ENCODE measurements at places on chromosomes 2 and 18. TPM values are rescaled to one million over a fixed set of nuclear protein-coding genes. Genes with fewer than 3 reads are reported as not detected.
A peak's percentile ranks its signal among the peaks of the same experiment; 100 is the strongest.

BBS5 gene
- 9.0 TPM for total RNA-seq

HTR2B gene
- total RNA-seq: not detected

HOXD13 gene
- total RNA-seq: not detected

SLC19A3 gene
- total RNA-seq: not detected

ZNF513 gene
- total RNA-seq: 14.8 TPM

IL1RN gene
- 0.39 TPM for total RNA-seq

PSMA8 gene
- not detected for total RNA-seq

FAM117B gene
- 2.4 TPM for total RNA-seq

NAT8 gene
- total RNA-seq: not detected

GRCh38 chr2:179622112-179622511 lies 239.3 kb downstream of the ZNF385B start:
- no peak overlapping the region for H3K27ac ChIP-seq
- H3K36me3 ChIP-seq: no peaks in the 10 kb centered on the region
- H3K4me1 ChIP-seq: peaks cover 4% of the 10 kb centered on the region
- H3K27me3 ChIP-seq: no peaks in the 10 kb centered on the region
- no peak for DNase-seq

MTCL1 gene
- 11.6 TPM for total RNA-seq

- H3K4me3 ChIP-seq: no peak overlapping the region
- H3K36me3 ChIP-seq: no peaks in the 10 kb centered on the region
- peak overlapping the region; percentile 82 for H3K27ac ChIP-seq
- DNase-seq: peak; percentile 93
Observed at GRCh38 chr2:234863043-234863934, 88.5 kb upstream of the SH3BP4 start.

FSIP2 gene
- 0.20 TPM for total RNA-seq

- peaks cover 12% of the 10 kb centered on the region for H3K4me1 ChIP-seq
- peaks cover 27% of the 10 kb centered on the region for H3K36me3 ChIP-seq
- peak overlapping the region; percentile 35 for H3K27ac ChIP-seq
Observed at GRCh38 chr2:199370150-199370780, 87.5 kb downstream of the SATB2 start.

- H3K27me3 ChIP-seq: no peaks in the 10 kb centered on the region
- H3K36me3 ChIP-seq: no peaks in the 10 kb centered on the region
- no peaks in the 10 kb centered on the region for H3K4me1 ChIP-seq
- no peak overlapping the region for H3K27ac ChIP-seq
- no peak overlapping the region for H3K4me3 ChIP-seq
Observed at GRCh38 chr2:227320305-227321094, 4.6 kb upstream of the MFF start.

DNA sequence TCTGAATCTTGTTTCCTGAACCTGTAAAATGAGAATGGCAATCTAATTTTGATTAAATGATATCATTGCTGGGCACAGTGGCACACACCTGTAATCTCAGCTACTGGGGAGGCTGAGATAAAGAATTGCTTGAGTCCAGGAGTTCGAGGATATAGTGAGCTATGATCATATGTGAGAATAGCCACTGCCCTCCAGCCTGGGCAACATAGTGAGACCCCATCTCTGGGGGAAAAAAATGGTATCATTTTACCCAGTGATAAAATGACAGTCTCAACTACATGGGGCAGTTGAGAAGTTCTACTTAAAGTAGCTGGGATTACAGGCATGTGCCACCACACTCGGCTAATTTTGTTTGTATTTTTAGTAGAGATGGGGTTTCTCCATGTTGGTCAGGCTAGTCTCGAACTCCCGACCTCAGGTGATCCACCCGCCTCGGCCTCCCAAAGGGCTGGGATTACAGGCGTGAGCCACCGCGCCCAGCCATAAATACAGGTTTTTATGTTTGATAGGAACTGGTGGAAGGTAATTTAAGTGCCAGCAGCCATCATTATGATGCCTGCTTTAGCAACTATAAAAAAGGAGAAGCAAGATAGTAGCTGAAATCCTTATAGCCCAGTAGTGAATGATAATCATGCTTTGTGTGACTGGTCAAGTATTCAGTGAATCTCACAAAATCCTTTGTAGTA lies 17.0 kb downstream of the BZW1 start:
- H3K4me1 ChIP-seq: no peaks in the 10 kb centered on the region
- peaks cover 16% of the 10 kb centered on the region for H3K36me3 ChIP-seq
- no peaks in the 10 kb centered on the region for H3K27me3 ChIP-seq

TBR1 gene
- 0.26 TPM for total RNA-seq

- no peaks in the 10 kb centered on the region for H3K36me3 ChIP-seq
- peaks cover 55% of the 10 kb centered on the region for H3K27me3 ChIP-seq
- peak; percentile 28 for DNase-seq
Observed at GRCh38 chr2:25029183-25029554, 12.7 kb upstream of the EFR3B start.

GRCh38 chr2:43289331-43289730 lies 62.9 kb upstream of the ZFP36L2 start:
- DNase-seq: no peak
- no peak overlapping the region for H3K27ac ChIP-seq
- H3K4me3 ChIP-seq: no peak overlapping the region

GRCh38 chr18:32775628-32776027 lies 2.8 kb upstream of the KLHL14 start:
- H3K36me3 ChIP-seq: no peaks in the 10 kb centered on the region
- peaks cover 56% of the 10 kb centered on the region for H3K27me3 ChIP-seq
- no peak overlapping the region for H3K27ac ChIP-seq
- DNase-seq: no peak
- H3K4me1 ChIP-seq: peaks cover 6% of the 10 kb centered on the region
- no peak overlapping the region for H3K4me3 ChIP-seq

MC4R gene
- not detected for total RNA-seq

GRCh38 chr2:151478011-151478410 lies 68.3 kb downstream of the RIF1 start:
- no peak overlapping the region for H3K27ac ChIP-seq
- H3K27me3 ChIP-seq: no peaks in the 10 kb centered on the region
- DNase-seq: no peak
- no peaks in the 10 kb centered on the region for H3K4me1 ChIP-seq

GRCh38 chr2:73260338-73260984 lies 23.8 kb downstream of the FBXO41 start:
- H3K27ac ChIP-seq: no peak overlapping the region

GPR75 gene
- 4.0 TPM for total RNA-seq

GRCh38 chr2:1747065-1747941 lies 3.0 kb upstream of the PXDN start:
- peaks cover 13% of the 10 kb centered on the region for H3K36me3 ChIP-seq
- H3K4me3 ChIP-seq: peak overlapping the region; percentile 30
- H3K27ac ChIP-seq: no peak overlapping the region
- DNase-seq: no peak
- H3K27me3 ChIP-seq: no peaks in the 10 kb centered on the region

DNA sequence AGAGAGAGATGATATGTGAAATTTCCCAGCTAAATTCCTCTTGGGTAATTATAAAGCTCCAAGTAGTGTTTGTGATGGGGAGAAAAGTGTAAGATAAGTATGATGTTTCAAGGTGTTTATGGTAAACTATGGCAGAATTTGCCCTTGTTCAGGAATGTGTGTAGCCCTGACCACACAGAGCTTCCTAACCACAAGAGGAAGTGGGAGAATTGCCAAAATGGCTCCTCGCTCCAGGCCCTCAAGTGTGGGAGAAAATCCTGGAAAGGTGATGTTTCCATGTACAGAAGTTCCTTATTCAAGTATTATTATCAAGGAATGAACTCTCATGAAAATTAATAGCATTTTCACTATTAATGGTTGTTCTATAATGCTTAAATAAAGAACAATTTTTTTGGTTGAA lies 878.3 kb downstream of the TDRD15 start:
- no peaks in the 10 kb centered on the region for H3K4me1 ChIP-seq
- H3K27ac ChIP-seq: no peak overlapping the region
- no peak overlapping the region for H3K4me3 ChIP-seq

GRCh38 chr2:18403921-18404522 lies 156.4 kb downstream of the RDH14 start:
- no peaks in the 10 kb centered on the region for H3K36me3 ChIP-seq
- no peak overlapping the region for H3K27ac ChIP-seq
- no peaks in the 10 kb centered on the region for H3K27me3 ChIP-seq

- H3K4me1 ChIP-seq: no peaks in the 10 kb centered on the region
- no peak overlapping the region for H3K27ac ChIP-seq
- no peak overlapping the region for H3K4me3 ChIP-seq
- no peak for DNase-seq
- peaks cover 10% of the 10 kb centered on the region for H3K36me3 ChIP-seq
Observed at GRCh38 chr18:70116949-70117348, 88.5 kb downstream of the RTTN start.

DNA sequence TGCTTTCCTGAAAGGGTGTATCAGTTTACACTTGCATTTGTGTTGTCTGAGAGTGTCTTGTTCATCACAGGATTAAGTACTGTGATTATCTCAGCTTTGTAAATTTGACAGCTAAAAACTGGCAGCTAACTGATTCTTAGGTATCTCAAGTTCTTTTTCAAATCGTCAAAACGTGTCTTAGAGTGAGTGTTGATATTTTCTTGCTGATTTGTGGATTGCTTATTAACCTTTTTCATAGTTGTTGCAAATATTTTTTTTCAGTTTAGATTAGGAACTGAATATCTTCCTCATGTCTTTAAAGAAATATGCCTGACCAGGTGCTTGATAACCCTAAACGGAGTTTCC lies 41.9 kb downstream of the LRRFIP1 start:
- H3K27ac ChIP-seq: no peak overlapping the region
- H3K36me3 ChIP-seq: no peaks in the 10 kb centered on the region
- H3K27me3 ChIP-seq: peaks cover 13% of the 10 kb centered on the region

GRCh38 chr18:56702946-56703345 lies 51.8 kb downstream of the WDR7 start:
- H3K4me1 ChIP-seq: no peaks in the 10 kb centered on the region
- H3K4me3 ChIP-seq: no peak overlapping the region
- no peaks in the 10 kb centered on the region for H3K27me3 ChIP-seq
- H3K36me3 ChIP-seq: no peaks in the 10 kb centered on the region

DNA sequence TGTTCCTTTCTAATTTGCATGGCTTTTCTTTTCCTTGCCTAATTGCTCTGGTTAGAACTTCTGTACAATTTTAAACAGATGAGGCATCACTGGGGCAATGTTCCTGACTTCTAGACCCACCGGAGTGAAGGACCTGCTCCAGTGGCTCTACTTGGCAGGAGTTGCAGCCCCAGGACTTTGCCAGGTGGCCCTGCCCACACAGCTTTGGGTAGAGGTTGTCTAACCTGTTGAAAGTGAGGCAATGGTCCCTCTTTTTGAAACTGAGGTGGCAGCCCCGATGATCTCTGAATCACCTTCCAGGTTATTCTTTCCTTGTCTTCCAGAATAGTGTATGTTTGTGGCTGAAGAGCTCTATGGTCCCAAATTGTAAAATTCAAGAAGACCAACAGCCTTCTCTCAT lies 29.9 kb upstream of the ZNF512 start:
- no peaks in the 10 kb centered on the region for H3K27me3 ChIP-seq
- H3K4me3 ChIP-seq: no peak overlapping the region
- no peak for DNase-seq
- no peak overlapping the region for H3K27ac ChIP-seq
- H3K36me3 ChIP-seq: no peaks in the 10 kb centered on the region

- DNase-seq: no peak
- H3K4me3 ChIP-seq: no peak overlapping the region
- peaks cover 14% of the 10 kb centered on the region for H3K27me3 ChIP-seq
- no peak overlapping the region for H3K27ac ChIP-seq
Observed at GRCh38 chr2:208074610-208075356, 49.5 kb upstream of the PLEKHM3 start.

DNA sequence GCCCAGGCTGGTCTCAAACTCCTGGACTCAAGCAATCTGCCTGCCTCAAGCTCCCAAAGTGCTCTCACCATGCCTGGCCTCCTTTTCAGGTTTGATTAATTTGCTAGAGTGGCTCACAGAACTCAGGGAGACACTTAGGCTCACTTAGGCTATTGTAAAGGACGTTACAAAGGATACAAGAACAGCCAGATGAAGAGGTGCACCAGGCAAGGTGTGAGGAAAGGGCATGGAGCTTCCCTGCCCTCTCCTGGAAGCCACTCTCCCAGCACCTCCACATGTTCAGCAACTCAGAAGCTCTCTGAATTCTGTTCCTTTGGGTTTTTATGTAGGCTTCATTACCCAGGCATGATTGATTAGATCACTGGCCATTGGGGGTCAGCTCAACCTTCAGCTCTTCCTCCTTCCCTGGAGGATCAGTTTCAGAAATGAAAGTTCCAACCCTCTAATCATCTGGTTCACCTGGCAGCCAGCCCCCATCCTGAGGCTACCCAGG lies 78.7 kb upstream of the RGPD5 start:
- peak; percentile 68 for DNase-seq
- H3K27ac ChIP-seq: no peak overlapping the region
- H3K36me3 ChIP-seq: no peaks in the 10 kb centered on the region
- H3K4me3 ChIP-seq: no peak overlapping the region
- no peaks in the 10 kb centered on the region for H3K4me1 ChIP-seq

- H3K36me3 ChIP-seq: no peaks in the 10 kb centered on the region
- DNase-seq: no peak
- H3K4me1 ChIP-seq: no peaks in the 10 kb centered on the region
- no peak overlapping the region for H3K4me3 ChIP-seq
Observed at GRCh38 chr2:192465141-192465540, 270.4 kb upstream of the TMEFF2 start.

STPG4 gene
- 0.83 TPM for total RNA-seq

TTC21B gene
- 9.8 TPM for total RNA-seq

GRCh38 chr18:830315-830901 lies 18.4 kb upstream of the YES1 start:
- DNase-seq: peak; percentile 23
- H3K27me3 ChIP-seq: no peaks in the 10 kb centered on the region
- no peak overlapping the region for H3K27ac ChIP-seq

DNA sequence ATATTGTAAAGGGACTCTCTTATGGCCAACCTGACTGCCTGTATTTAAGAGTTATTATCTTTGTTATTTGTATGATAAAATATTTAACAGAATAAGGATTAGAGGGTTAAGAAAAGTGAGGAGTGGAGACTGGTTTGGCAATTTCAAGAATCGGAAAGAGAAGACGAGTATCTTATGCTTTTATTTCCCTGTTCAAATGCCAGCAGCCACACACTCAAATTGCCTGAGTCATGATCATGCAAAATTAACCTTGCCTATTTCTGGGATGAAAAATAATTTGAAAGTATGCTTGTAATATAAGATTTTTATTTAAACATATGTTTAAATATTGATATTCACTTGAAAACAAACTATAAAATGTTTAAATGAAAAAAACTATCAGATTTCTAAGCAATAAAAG lies 188.6 kb downstream of the CD226 start:
- no peak overlapping the region for H3K27ac ChIP-seq
- H3K36me3 ChIP-seq: no peaks in the 10 kb centered on the region
- no peaks in the 10 kb centered on the region for H3K4me1 ChIP-seq
- no peak for DNase-seq
- H3K27me3 ChIP-seq: peaks cover 10% of the 10 kb centered on the region
